ENCODE measurements at places on chromosomes 1 and 21.

- peak; percentile 36 for DNase-seq
Measured at GRCh38 chr1:205811660-205812059, 1.3 kb downstream of the SLC41A1 start.

GRCh38 chr21:37264808-37265207 is 2.3 kb downstream of the VPS26C start:
- DNase-seq, result no peak

GRCh38 chr1:64469116-64469976 is 583 bp upstream of the CACHD1 start:
- DNase-seq, result no peak

DNA sequence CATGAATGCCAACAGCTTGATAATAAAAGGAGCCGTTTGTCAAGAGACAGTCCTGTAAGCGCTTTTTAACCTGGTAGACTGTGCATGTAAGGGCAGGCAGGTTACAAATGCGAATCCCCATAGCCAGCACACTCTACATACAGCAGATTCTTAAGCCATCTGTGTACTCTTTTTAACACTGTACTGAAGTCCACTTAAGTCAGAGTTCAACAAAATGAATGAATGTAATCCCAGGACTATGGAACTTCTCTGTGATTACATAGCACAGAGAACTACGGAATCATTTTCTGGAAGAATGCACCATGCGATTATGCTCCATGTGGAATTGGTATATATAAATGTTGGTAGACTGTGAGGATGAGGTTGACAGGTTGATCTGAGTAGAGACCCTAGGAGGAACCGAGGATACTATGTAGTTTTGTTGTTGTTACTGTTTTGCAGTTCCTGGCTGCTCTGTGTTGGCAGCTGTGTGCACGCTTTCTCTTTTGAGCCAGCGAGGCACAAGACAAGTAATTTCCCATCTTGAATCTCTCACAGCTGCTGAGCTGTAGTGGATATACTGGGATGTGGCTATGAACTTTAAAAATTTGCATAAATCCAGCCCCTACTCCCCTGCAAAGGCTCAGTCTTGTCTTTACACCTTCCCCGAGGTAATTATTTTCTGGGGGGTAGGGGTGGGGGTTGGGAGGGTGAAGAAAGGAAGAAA is 21.9 kb downstream of the LRRC8D start:
- DNase-seq, result peak; percentile 46

DNA sequence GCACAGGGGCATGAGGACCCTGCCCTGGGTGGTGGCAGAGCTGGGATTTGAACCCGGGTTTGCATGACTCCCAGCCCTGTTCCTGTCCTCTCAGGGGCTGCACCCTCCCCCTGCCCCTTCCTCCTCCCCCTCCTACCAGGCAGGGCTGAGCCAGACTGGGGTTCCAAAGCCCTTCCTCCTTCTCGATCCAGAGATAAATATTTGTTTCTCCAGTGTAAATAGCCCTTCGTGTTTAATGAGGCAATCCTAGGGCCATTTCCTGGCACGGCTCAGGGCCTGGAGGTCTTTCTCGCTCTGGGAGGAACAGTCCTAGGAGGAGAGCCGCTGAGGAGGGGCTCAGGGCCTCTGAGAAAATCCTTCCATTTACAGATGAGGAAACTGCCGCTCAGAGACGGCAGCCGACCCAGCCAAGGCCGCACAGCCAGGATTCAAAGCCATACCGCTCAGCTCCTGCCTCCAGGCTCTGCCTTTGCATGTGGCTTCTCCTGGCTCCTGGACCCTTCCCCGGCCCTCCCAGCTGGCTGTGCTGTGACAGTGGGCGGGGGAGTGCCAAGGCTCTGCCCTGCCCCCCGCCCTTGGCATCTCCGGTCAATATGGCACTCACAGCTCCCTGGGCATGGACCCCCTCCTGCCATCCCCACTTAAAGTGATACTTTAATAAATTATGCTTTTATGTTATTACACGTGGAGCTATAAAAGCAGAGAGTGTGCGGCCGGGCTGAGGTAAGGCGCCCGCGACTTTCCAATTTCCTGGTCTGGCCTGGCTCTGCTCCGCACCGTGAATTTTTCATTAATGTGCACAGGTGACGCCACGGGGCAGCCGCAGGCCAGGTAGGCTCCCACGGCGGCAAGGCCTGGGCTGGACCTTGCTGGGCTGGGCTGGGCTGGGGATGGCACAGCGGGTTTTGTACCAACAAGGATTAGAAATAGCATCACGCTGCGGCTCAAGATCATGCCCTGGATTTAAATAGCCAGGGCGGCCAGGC is 114.7 kb upstream of the WNT4 start:
- no peak for DNase-seq

DNA sequence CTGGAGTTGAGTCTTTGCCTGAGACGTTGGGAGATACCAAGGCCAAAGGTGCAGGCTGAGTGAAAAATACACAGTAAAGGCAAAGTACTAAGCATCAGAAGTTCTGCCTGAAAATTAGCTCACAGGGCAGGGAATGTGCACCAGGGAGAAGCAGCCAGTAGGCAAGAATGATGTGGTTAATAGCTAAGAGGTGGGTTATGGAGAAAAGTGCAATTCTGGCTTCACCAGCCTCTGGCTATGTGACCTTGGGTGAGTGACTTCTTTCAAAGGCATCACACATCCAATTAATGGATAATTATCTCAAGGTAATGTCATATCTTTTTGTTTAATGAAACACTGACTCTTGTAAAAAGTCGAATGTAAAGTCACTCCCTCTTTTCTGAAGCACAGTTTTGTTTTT is 230.7 kb upstream of the FGGY start:
- no peak for DNase-seq

DNA sequence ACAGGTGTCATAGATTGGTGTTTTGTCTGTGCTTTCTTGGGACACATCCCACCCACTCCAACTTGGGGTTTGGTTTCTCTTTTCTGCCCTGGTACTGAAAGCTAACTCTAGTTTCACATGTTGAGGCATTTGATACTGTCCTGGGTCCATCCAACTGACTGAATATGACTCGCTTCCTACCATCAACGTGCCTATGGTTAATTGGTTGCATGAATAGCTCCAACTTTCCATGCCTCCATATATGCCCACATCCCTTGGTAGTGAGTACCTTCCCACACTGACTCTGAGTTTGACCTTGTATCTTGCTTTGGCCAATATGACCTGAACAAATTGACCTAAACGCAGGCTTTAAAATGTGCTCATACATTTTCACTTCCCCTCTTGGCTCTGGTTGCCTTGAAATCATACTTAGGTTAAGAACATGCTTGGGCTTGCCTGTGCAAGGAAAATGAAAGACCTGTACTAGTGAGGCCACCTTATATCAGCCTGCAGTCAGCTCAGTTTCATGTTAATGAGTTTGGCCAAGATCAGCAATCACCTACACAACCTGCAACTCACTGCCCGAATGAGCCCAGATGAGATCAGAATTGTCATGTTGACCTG is 81.0 kb upstream of the KCNK2 start:
- DNase-seq, result no peak

DNA sequence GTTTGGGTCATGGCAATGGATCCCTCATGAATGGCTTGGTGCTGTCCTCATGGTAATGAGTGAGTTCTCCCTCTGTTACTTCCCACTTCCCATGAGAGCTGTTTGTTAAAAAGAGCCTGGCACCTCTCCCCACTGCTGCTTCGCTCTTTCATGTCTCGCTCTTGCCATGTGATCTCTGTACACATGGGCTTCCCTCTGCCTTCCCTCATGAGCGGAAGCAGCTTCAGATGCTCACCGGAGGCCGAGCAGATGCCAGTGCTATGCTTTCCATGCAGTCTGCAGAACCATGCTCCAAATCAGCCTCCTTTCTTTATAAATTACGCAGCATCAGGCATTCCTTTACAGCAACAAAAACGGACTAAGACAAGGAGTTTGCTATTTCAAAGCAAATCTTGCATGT is 14.9 kb upstream of the GNPAT start:
- DNase-seq, result no peak

DNA sequence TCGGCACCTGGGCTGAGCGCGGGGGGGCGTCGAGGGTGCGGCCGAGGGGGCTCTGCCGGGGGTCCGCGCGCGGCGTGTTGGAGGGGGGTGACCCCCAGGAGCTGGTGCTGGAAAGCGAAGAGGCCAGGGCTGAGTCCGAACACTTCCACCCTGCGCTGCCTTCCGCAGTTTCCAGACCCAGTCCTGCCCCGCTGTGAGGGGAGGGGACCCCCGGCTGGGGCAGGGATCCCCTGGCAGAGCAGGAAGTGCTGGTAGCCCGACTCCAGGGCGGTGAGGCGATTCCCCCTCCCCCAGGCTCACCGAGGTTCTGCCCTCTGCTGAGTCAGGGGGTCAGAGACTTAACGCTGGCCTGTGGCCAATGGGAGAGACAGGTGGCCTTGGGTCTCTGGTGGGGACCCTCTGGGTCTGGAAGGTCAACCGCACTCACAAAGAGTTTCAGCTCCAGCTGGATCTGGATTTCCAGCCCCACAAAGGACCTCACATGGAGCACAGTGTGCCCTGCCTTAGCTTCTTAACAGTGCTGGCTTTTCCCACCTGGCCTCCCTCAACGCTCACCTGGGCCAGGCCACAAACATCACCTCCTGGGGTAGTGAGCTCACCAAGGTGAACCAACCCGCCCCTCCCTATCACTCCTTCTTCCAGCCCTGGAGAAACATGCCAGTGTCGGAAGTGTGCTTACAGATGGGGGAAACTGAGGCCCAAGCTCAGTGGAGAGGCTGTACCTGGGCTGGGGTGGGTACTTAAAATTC is 39.8 kb upstream of the SYNC start:
- DNase-seq, result no peak

- peak; percentile 25 for DNase-seq
Measured at GRCh38 chr1:55559161-55559611, 344.0 kb upstream of the USP24 start.
